ENCODE measurements at places on chromosomes 1 and 21.
A peak's percentile ranks its signal among the peaks of the same experiment; 100 is the strongest.

DNA sequence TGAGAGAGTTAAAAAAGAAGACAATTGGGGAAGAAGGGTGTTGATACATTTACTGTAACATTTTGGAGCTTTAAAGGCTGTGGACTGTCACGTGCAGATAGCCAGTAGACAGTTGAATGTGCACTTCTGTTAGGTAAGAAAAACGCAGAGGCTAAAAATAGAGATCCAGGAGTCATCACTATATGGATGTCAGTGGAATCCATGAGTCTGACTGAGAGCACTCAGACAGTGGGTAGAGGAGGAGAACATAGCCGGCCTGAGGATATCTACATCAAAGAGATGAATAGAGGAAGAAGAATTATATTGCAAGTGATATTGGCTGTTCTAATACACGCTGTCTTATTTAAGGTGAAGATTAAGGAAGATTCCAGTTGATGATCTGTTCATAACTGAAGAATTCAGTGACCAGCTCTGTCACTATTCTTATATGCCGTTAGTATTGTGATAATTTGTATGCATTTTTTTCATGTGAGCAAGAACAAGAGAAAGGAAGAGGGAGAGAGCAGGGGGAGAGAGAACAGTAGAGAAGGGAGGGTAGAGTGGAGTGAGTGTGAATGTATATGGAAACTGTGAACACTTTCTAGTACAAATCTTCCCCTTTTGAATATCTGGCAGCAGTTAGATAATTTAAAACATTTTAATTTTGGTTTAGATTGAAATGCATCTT lies 344.8 kb downstream of the CHRM3 start:
- DNase-seq: no peak

GRCh38 chr1:193190096-193190744 lies 3.8 kb upstream of the B3GALT2 start:
- DNase-seq: no peak

- DNase-seq: no peak
These were observed 19.7 kb downstream of the TP53BP2 start for GRCh38 chr1:223825767-223826748.

GRCh38 chr1:236623371-236624166 lies 19.3 kb upstream of the HEATR1 start:
- DNase-seq: no peak

DNA sequence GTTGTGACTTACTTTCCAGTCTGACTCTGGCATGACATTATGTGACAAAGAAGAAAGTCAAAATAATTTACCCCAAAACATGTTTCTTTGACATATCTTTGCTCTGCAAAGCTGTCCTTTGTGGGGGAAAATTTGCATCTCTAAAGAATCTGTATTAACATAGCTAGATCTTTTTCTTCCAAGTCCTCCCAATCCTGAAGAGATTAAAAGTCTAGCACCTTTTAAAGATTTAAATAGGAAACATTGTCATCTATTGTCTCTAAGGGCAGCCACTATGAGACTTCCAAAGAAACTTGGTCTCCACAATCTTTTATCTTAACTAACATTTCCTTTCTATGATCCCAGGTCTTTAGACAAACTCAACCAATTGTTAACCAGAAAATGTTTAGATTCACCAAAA lies 16.0 kb downstream of the LRRC3 start:
- DNase-seq: no peak

GRCh38 chr1:62024690-62025089 lies 170.0 kb upstream of the L1TD1 start:
- no peak for DNase-seq

DNA sequence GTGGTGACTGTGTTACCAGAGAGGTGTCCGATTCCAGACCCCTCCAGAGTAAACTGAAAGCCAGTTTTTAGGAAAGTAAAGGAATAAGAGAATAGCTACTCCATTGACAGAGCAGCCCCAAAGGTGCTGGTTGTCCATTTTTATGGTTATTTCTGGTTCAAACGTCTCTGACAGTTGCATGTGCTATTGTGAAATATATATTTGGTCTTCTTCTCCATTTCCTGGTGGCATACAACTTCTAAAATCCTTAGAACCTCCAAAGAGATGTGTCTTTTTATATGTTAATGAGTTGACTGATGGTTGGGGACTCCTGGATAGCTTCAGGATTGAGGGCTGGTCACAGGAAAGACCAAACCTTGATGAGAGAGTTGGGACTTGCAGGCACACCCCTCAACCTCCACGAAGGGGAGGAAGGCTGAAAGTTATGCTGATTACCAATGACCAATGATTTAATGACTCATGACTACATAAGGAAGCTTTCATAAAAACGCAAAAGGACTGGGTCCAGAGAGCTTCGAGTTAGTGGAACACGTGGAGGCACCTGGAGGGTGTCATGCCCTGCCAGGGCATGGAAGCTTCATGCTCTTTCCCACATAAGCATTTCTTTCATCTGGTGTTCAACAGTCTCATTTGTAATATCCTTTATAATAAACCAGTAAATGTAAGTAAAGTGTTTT lies 100.7 kb downstream of the SLC16A1 start:
- DNase-seq: no peak

DNA sequence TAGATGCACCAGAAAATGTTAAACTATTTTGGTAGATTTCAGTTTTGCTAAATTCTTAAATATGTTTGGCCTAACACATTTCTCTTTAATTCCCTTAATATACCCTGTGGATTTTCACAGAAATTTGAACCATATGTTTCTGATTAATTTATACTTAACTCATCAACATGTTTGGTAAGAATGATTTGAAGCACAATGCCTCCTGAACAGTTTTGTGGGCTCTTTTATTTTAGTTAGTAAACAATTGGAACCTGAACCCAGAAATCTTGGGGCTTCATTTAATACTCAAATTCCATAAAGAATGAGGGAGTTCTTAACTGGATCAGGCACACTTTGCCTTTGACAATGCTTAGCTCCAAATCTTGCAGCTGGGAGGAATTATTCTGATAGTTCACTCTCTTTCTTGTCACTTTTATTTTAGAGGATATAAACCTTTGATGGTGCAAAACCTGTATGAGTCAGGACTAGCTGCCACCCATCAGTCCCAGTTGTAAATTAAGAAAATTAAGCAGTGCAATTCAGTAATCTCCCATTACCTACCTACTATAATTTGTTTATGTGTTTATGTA lies 24.6 kb upstream of the LYPLAL1 start:
- no peak for DNase-seq

GRCh38 chr1:40014253-40014706 lies 26.2 kb upstream of the CAP1 start:
- no peak for DNase-seq

- no peak for DNase-seq
These were observed 68.9 kb upstream of the COL11A1 start for GRCh38 chr1:103177108-103177775.

GRCh38 chr1:111604931-111605330 lies 14.7 kb upstream of the RAP1A start:
- DNase-seq: no peak

- DNase-seq: peak; percentile 52
These were observed 595 bp downstream of the RNF2 start for GRCh38 chr1:185045814-185046492.
